ENCODE measurements at places on chromosomes 6 and 20. TPM values are rescaled to one million over a fixed set of nuclear protein-coding genes. Genes with fewer than 3 reads are reported as not detected.

Gene ARHGAP40
- 9.2 TPM for total RNA-seq

Gene KIZ
- 3.3 TPM for total RNA-seq

Gene CALHM4
- not detected for total RNA-seq

Gene PEX6
- total RNA-seq: 46.0 TPM

GRCh38 chr20:24955045-24955444, 6.0 kb downstream of the CST7 start:
- DNase-seq: no peak

DNA sequence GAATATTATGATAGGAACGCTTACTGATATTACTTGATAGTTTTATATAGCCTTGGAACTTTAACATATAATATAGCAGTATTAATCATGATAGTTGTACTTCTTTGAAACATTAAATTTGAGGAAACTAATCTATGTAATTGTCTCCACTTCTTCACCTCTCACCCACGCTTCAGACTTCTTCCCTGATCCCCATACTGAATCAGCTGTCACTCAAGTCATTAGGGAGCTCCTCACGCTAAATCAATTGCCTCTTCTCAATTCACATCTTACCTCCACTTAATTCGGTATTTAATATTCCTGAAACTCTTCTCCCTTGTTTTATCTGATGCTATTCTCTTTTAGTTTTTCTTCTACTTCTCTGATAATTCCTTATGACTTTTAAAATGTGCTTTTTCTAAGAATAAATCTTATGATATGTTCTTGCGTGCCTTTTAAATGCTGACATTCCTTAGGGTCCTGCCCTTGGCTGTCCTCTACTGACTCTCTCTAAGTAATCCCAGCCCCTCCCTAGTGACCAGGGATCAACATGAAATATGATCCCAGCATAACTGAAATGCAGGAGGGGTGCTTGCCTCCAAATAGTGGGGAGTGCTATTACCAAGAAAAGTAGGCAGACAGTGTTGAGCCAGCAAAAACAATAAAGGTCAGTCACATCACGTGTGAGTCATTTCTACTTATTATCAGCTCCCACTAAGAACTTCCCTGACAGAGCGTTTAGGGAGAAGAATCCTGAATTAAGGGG, 9.9 kb downstream of the ANKRD66 start:
- DNase-seq: peak; percentile 31

- no peak for DNase-seq
These were observed 78.3 kb downstream of the ZDHHC14 start for GRCh38 chr6:157459327-157459726.

Gene LRRC1
- total RNA-seq: 17.0 TPM

GRCh38 chr6:21277601-21278374, 315.8 kb upstream of the SOX4 start:
- peak; percentile 86 for DNase-seq

- DNase-seq: no peak
These were observed 51.9 kb downstream of the UNC5CL start for GRCh38 chr6:40986921-40987819.

DNA sequence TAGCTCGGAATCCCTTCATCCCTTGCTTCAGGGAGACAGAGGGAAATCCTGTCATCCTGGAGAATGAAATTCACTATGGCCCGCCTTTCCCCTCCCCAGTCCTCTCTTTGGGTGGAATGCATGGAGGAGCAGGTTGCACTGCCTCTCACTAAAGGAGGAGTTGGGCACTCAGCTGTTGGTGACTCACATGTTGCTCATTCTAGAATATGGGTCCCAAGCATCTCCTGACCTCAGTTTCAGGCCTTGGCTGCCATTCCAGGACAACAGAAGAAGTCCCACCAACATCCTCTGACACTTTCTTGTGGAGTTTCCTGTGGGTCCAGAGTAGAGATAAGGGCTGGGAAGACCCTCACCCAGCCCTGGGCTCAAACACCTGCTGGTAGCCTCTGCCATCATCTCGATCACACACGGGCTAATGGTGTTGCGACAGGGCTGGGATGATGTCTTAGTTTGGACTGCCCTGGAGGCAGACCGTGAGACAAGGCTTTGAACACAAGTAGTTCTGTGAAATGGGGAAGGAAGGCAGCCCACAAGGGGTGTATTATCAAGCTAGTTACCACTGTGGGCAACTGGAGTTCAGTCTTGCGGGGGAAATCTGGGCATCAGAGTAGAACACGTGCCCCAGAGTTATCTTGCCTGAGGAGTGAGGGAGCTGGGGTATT, 52.4 kb upstream of the RNF24 start:
- peak; percentile 74 for DNase-seq

- no peak for DNase-seq
These were observed 152.8 kb downstream of the CARMIL1 start for GRCh38 chr6:25431975-25432307.

Gene WFDC5
- total RNA-seq: not detected

- no peak for DNase-seq
These were observed 137.6 kb upstream of the ATXN1 start for GRCh38 chr6:16898640-16899396.

Gene RBPJL
- not detected for total RNA-seq

Data from renal cortical epithelial cell (primary cell).